Effector CD4-positive, alpha-beta T cell (primary cell): ENCODE measurements at places on chromosomes 1 and 21.

GRCh38 chr1:225813214-225813964, 3.5 kb downstream of the EPHX1 start:
- DNase-seq = no peak

DNA sequence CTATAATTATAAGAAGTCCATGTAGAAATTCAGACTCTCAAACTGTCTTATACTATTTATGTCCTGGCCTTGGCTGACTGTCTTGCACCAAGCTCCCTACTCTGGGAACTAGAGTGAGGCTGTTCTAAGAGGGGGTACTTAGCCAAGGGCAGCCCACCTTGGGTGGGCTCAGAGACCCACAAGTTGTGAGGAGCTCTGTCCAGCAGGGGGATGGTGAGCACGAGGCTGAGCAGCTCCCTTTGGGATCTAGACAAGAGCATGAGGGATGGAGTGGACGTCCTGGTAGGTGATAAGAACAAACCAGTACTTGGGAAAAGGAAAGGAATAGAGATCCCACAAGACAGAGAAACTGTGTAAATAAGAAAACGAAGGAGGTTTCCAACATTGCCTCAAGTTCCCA, 127.1 kb upstream of the SLC44A3 start:
- no peak for DNase-seq

GRCh38 chr1:209840611-209841010, 12.8 kb downstream of the UTP25 start:
- no peak for DNase-seq

- DNase-seq = no peak
These were observed 29.2 kb downstream of the ZNF281 start for GRCh38 chr1:200380589-200381021.

- no peak for DNase-seq
These were observed 51.6 kb downstream of the ACP6 start for GRCh38 chr1:147618771-147619170.

GRCh38 chr1:108045460-108045859, 80.5 kb upstream of the VAV3 start:
- no peak for DNase-seq

- no peak for DNase-seq
These were observed 15.5 kb downstream of the CAMTA1 start for GRCh38 chr1:6800745-6801144.

GRCh38 chr1:116097626-116098025, 13.6 kb upstream of the MAB21L3 start:
- DNase-seq = no peak
